Astrocyte of the hippocampus (primary cell): ENCODE measurements at places on chromosomes 1 and 21.

GRCh38 chr1:117627546-117628130 is 21.8 kb downstream of the TENT5C start:
- DNase-seq, result no peak

DNA sequence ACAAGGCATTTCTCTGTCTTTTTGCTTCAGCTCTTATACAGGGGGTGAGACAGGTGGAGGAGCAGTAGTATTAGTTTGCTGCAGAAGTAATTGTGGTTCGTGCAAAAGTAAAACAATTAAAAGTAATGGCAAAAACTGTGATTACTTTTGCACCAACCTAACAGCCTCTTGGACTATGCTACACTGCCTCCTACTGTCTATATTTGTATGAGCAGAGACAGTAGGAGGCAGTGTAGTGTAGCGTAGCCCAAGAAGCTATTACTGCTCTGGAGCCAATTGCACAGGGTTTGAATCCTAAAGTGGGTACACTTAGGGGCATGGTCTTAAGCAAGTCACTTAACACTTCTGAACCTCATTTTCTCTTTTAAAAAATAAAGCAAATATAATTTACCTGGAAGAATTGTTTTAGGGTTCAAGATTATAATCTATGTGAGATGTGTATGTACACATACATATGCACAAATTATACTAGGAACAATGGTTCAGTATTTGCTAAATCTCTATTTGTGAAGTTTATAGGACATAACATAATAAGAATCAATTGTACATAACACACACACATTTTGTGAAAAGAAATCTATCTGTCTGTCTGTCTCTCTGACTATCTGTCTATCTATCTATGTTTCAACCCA is 103.8 kb downstream of the BRINP3 start:
- peak; percentile 18 for DNase-seq

DNA sequence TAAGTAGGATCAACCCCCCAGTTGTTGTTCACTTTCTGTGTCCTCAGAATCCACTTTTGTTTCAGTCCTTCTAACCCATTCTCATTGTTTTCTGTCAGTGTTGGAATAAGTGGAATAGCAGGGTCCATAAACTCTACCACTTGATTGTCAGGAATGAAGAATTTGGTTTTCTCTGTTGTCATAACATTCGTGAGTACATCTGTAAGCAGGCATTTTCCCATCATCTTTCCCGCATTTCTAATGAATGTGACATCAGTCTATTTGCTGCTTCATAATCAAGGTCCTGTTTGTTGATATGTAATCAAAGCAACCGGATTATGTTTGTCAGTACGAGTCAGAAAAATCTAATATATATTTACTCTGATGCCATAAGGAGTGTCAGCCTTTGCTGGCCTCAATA is 147.1 kb downstream of the KIF26B start:
- peak; percentile 50 for DNase-seq

DNA sequence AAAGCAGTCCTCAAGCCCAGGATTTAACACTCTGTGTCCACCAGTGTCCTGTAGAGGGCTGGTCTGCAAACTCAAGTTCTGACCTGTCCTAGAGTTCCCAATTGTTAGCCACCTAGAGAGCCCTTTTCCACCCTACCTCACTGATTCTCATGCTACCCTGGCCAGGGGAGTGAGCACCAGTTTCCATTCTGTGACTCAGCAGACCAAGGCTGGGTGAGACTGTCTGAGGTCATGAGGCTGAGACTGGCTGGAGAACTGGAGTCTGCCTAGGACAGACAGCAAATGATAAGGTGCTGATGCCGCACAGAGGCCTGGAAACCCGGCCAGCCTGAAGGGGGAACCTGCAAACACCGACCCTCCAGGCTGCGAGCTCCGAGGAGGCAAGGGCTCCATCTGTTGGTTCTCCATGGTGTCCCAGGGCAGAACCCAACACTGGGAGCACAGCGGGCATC is 13.7 kb downstream of the GLIS1 start:
- DNase-seq, result no peak

- DNase-seq, result no peak
These were observed 258.0 kb downstream of the KCTD3 start for GRCh38 chr1:215825056-215825455.

- DNase-seq, result no peak
These were observed 50.3 kb upstream of the COA6 start for GRCh38 chr1:234322979-234323378.

DNA sequence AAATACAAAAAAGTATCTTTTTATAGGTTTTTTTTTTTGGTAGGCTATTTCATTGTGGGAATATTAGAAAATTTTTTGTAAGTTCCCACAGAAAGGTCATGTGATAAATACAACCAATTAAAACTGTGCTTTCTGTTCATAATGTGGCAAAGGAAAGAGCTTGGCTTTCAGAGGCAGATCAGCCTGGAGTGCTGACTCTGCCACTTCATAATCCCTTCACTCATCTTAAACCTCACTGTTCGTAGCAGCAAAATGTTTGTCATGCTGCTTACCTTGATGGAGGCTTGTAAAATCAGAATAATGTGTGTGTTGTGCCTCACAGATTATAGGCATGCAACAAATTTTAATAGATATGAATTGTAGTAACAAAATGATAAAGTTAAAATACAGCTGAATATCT is 176.8 kb downstream of the ZP4 start:
- no peak for DNase-seq

DNA sequence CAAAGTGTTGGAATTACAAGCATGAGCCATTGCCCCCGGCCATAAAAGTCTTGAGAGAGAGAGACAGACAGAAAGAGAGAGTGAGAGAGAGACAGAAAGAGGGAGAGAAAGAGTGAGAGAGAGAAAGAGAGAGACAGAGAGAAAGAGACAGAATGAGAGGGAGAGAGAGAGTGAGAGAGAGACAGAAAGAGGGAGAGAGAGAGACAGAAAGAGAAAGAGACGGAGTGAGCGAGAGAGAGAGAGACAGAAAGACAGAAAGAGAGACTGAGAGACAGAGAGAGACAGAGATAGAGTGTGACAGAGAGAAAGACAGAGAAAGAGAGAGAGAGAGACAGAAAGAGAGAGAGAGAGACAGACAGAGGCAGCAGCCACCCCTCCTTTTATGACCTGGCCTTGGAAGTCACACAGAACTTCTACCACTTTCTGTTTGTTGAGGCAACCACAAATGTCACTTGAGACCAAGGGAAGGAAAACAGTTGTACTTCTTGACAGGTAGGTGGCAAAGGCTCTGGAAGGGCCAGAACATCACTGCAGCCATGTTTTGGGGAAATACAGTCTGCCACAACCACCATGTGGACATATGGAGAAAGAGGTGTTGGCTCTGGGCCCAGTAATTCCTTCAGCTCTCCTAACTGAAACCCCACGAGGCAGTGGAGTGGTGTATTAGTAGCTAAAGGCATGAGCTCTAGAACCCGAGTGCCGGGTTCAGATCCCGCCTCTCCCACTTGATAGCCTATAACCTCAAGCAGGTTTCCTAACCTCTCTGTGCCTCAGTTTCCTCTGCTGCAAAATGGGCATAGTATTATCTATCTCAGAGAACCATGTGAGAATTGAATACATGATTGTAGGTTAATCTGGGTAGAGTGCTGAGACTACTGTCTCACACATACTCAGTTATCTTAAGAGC is 50.6 kb downstream of the TNFRSF8 start:
- peak; percentile 56 for DNase-seq

DNA sequence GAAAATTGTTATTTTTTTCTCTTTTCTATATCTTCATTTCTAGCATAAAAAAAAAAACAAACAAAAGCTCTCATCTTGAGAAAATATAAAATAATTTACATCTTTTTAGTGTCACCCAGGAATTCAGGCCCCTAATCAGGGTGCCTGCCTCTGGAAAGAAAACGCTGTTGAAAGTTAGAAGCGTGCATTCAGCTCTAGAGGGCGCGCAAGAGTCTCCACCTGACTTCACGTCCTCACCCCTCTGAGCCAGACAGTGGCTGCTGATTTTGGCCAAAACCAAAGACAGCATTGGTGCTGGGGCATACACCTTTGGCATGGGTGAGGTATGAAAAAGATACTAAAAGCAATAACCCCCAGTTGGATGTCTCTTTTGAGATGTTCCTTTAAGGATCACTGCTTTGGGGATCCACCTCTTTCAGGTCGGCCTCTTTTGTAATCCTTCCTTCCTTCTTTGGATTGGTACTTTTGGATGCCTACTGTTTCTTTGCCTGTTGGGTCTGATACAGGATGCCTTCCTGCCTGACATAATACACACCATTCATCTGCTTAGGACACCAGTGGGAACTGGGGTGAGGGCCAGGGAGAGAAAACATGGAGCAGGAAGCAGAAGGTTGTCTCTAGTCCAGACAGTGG is 77.6 kb upstream of the CHRM3 start:
- peak; percentile 20 for DNase-seq

DNA sequence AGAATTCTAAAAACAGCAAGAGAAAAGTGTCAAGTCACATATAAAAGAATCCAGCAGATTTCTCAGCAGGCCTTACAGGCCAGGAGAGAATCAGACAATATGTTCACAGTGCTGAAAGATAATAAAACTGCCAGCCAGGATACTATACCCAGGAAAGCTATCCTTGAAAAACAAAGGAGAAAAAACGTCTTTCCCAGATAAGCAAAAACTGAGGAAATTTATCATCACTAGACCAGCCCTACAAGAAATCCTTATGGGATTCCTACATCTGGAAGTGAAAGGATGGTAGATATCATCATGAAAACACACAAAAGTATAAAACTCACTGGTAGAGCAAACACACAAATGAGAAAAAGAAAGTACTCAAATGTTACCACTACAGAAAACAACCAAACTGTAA is 25.2 kb upstream of the UTS2 start:
- no peak for DNase-seq

DNA sequence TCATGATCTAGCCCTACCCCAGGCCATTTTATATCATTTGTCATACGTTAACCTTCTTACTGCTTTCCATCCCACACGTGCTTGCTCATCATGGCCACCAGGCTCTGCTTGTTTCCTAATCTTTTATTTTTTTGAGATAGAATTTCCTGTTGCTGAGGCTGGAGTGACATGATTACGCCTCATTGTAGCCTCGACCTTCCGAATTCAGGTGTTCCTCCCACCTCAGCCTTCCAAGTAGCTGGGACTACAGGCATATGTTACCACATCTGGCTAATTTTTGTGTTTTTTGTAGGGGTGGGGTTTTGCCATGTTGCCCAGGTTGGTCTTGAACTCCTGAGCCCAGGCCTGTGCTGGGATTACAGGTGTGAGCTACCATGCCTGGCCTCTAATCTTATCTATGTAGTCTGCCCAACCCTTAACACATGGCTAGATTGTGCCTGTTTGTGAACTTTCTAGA is 3.3 kb downstream of the UAP1 start:
- peak; percentile 8 for DNase-seq

DNA sequence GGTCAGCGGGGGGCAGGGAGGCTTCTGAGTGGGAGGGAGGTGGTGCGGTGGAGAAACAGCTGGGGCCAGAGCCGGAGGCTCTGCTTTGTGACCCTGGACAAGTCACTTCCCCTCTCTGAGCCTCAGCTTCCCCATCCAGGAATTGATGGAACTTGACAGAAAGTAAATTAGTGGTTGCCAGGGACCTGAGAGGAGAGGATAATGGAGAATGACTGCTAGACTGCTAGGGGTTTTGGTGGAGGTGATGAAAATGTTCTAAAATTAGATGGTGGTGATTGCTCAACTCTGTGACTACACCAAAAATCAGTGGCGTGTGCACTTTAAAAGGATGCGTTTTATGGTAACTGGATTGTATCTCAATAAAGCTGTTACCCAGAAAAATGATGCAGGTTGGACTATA is 100.9 kb downstream of the ARHGEF10L start:
- DNase-seq, result no peak

DNA sequence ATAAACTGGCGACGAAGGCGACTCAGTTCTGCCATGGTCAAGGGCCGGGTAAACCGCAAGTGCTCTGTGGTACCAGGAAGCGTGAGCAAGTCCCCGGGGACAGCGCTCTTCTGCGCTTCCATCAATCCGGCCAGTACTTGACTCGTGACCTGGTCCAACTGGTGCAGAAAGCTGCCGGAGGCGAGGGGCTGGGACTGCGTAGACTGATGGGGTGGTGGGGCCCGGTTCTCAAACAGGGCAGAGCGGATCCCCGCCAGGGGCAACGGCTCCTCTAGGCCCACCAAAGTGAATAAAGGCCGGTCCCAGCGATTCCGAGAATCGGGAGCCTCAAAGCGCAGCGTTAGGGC is 852 bp downstream of the KTI12 start:
- DNase-seq, result peak; percentile 63

- DNase-seq, result peak; percentile 90
These were observed 147.8 kb downstream of the TOMM20 start for GRCh38 chr1:234980645-234981396.

DNA sequence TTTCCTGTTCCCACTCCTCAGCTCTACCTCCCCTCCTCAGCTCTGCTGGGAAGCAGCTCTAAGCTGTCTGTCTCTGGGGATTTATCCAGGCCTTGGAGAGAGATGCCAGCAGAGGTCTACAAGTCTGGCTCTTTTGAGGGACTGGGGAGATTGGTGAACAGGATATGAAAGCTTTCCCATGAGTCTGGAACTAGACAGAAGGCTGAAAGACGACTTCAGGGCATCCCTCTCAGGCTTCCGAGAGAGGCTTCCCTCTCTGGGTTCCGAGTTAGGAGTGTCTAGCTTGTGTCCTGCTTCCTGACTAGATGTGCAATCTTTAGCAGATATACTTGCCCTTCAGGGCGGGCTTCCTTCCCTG is 733 bp downstream of the TMEM35B start:
- DNase-seq, result no peak

GRCh38 chr1:150151291-150152181 is 1.8 kb downstream of the PLEKHO1 start:
- DNase-seq, result no peak

DNA sequence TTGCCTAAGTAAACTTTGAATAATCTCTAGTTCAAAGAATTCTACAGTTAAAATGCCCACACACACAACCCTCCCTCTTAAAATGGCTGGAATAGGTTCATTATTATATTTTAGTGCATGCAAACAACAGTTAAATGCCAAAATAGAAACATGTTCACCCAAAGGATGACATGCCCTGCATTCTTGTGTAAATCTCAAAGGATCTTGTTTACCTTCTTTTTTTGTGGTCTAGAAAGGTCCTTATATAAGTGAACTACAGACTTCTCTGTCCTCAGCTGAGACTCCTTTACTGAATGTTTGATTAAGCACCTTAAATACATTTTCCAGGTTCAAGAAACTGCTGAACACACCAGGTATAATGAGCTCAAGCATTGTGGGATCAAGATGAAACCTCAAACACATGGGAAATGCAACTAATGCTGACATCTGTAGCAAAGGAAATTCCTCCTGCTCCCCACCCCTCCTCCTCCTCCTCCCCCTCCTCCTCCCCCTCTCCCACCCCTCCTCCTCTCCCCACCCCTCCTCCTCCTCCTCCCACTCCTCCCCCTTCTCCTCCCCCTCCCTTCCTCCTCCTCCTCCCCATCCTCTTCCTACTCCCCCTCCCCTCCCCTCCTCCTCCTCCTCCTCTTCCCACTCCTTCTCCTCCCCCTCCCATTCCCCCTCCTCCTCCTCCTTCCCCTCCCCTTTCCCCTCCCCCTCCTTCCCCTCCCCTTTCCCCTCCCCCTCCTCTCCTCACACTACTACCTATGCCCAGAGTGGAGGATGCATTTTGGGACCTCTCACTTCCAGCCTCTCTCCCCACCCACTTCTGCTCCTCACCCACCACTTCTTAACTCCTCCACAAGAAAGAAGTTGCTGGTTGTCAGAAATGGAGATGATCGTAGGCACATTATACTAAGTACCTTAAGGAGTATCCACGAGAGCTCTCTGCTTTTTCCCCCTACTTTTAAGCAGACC is 233.9 kb downstream of the MRPL39 start:
- peak; percentile 22 for DNase-seq
